ENCODE measurements at places on chromosomes 1 and 21.

DNA sequence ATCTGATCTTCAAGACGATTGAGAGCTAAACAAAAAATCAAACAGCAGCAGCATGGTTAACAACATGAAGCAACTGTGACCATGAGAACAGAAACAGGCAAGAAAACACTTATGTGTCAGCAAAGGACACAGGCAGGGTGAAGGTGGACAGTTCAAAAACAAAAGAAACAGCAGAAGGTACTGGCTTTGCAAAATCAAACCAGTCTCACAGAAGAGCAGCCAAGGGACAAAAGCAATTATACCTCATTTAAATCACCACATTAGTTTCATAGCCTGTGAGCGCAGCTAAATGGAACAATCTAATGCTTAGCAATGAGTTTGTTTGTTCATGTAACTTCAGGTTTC lies 59.1 kb downstream of the CAPN2 start:
- no peak for DNase-seq

DNA sequence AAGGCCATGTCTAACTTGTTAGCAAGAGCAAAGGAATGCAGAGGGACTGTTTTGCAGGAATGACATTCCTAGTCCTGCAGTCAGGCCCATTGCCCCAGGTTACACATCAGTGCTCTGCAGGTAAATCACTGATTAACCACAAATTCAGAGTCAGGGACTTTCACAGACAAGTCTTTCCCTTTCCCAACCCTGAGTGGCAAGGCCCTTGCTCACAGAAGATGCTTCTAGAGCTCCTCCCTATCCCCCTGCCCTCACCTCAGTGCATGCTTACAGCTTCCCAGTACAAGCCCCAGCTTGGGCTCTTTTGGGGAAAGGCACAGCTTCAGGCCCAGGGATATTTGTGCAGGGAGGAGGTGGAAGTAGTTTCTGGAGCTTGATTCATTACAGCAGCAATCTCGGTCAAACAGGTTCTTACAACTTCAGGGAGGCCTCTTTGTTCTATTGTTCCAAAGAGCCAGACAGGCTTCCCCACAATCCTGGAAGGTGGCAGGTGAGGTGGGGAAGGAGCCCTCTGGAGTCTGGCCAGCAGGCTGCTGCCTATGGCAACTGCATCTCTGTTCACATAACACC lies 53.9 kb downstream of the CASQ2 start:
- no peak for DNase-seq

DNA sequence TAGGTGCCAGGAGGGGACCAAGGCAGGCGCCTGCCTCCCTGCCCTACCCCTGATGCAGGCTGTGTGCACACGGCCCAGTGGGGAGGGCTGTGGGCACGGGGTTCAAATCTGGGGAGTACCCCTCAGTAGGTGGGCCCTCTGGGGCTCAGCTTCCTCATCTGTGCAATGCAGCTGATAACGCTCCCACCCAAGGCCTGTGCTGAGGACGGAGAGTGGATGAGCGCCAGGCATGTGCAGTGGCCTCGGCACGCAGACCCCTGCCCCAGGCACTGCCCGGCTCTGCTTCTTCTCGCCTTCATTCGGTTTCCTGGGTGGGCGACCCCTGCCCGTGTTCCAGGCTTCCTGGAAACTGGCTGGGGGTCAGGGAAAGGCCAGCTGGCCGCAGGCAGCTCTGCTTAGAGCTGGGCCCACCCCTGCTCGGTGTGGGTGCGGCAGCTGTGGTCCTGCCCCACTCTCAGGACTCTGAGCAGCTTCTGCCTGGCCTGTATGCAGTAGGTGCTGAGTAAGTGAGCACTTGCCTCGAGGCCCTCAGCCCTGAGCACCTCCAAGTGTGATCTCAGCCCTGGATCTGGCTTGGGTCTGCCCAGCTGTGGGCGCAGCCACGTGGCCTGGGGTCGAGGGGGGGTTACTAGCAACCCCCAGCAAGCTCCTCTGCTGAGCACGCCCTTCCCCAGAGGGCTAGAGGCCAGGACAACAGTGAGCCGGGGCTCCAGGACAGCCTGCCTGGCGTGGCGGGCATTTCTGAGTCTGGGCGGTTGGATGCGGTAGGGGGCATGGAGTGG lies 11.9 kb upstream of the TNFRSF14 start:
- DNase-seq, result no peak

- no peak for DNase-seq
Observed at GRCh38 chr1:17233675-17234320, 15.1 kb upstream of the PADI3 start.

DNA sequence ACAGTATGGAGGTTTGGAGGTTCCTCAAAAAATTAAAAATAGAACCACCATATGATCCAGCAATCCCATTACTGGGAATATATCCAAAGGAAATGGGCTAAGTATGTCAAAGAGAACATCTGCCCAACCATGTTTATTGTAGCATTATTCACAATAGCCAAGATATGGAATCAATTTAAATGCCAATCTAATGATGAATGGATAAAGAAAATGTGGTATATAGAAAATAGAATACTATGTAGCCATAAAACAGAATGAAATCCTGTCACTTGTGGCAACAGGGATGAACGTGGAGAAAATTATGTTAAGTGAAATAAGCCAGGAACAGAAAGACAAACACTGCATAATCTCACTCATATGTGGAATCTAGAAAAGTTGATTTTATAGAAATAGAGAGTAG lies 201.7 kb upstream of the AJAP1 start:
- no peak for DNase-seq

DNA sequence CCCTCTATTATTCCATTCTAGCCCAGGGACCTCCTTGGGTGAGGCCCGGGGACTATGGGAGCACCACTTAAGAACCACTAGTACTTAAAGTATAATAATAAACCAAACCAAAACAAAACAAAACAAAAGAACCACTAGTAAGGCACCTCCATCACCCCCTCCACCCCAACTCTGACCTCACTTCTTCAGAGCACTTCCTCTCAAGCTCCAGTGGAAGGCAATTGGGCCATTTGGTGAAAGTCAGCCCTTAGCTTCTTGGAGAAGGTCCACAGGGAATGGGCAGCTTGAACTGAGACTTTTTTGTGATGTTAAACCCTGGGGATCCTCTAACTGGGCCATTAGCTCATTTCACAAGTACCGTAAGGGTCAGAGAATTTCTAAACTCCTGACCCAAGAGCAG lies 237.3 kb downstream of the RHOU start:
- DNase-seq, result no peak
